ENCODE measurements at places on chromosomes 5 and 9.

DNA sequence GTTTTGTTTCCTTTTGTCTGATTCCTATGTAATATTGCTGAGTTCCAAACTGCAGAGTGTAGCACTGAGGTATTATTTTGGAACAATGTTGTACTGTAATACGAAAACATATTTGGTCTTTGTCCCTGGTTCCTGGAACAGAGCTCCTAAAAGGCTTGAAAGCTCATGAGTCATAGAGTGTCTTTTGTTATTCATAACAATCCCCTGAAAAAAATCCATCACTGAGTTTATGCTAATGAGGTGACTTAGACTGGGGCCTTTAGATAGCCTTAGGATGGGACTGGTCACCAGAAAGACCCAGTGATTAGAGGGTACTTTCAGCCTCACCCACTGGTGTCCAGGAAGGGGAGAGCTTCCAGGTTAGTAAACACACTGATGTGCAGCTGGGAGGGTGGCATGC is 132.7 kb upstream of the POU5F2 start:
- DNase-seq = no peak

DNA sequence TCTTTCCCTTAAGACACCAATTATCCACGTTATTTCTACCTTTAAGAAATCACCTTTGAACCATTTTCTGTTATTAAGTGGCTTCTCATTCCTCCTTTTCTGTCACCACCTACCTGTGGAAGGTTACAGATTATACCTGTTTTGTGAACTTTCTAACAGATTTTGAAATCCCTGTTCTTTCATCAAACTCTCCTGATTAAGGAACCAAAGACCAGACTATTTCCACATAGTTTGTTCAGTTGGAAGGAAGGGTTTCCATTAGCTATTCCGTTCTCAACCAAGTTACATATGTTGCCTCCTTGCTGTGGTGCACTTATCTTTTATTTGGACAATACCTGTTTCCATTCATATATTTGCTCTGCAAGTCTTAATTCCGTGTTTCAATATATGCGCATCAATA is 343.6 kb downstream of the ADGRV1 start:
- DNase-seq = no peak

- DNase-seq = no peak
Observed at GRCh38 chr5:135567661-135568060, 11.1 kb downstream of the CXCL14 start.

DNA sequence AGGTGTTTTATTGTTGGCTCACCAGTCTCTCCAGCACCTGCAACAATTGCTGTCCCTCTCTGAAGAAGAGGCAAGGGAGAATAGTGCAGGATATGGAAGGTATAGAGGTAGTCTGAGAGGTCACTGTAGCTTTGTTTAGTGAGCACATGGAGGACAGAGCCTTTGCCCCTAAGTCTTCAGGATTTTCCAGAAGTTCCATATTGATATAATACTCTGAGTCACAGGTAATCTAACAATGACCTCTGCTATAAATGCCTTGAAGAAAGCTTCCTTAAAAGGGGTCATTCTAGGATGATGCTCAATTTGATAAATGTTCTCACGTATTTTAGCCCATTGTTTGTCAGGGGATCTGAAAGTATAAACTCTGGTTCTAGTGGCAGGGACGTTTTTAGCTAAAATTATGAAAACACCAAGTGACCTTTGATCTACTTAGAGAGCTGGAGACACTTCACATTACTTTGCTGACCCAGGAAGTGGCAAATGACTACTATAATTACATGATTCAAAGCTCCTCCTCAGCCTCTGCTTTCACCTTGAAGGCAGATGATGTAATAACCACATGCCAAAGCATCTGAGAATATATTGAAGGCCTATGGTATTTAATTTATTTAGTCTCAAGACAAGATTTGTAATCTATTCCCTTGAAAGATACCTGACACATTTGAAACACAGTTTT is 366.9 kb upstream of the NUDT12 start:
- no peak for DNase-seq

DNA sequence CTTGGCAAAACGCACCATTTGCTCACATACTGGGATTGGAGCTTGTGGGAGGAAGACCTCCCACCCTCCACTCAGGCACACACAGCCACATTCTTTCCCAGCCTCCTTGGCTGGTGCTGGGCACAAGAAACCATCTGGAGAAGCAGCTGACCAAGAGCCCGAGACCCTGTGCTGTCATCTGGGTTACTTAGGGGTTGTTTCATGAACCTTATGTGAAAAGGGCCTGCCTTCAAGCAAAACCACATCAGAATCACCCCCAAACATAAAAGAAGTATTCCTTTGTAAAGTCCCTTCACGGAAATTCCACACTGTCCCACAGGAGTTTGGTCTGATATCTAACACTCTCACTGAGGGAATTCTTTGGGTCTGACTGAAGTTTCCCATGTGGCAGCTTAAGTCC is 172.1 kb downstream of the NR3C1 start:
- DNase-seq = no peak

DNA sequence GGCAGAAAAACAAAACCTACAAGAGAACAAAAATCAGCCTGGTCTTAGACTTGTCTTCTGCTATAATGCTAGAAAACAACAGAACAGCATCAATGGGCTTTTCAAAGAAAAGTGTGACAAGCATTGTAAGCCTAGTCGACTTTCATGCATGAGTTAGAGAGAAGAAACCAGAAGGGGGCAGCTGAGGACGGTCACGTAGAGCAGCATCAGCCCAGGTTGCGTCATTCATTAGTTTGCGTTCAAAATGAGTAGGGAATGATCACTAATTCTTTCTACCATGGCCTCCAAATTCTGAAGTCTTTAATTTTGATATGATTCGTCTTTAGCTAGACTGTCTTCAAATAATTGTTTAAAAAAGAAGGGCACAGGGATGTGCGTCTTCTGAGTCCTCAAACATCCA is 4.7 kb upstream of the ISCA1 start:
- no peak for DNase-seq

GRCh38 chr9:120257483-120257882 is 322.5 kb downstream of the CDK5RAP2 start:
- no peak for DNase-seq

GRCh38 chr5:42767491-42768105 is 11.0 kb downstream of the CCDC152 start:
- DNase-seq = no peak

DNA sequence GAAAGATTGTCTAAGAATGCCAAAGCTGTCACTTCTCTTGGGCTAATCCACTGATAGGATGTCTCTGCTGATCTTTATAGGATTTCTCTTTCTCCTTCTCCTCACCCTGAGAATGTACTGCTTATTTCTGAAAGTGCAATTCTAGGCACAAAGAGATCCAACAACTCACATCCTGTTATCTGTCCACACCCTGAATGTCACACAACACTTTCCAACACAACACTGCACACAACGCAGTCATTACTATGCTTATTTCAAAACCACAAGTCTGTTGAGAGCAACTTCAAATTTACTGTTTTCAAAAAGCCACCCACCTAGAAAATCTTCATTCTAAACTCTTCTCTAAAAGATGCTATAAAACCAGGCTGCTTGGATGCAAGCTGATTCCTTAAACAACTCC is 215.0 kb downstream of the ROR2 start:
- no peak for DNase-seq

GRCh38 chr5:104361932-104362331 is 799.3 kb upstream of the NUDT12 start:
- no peak for DNase-seq

DNA sequence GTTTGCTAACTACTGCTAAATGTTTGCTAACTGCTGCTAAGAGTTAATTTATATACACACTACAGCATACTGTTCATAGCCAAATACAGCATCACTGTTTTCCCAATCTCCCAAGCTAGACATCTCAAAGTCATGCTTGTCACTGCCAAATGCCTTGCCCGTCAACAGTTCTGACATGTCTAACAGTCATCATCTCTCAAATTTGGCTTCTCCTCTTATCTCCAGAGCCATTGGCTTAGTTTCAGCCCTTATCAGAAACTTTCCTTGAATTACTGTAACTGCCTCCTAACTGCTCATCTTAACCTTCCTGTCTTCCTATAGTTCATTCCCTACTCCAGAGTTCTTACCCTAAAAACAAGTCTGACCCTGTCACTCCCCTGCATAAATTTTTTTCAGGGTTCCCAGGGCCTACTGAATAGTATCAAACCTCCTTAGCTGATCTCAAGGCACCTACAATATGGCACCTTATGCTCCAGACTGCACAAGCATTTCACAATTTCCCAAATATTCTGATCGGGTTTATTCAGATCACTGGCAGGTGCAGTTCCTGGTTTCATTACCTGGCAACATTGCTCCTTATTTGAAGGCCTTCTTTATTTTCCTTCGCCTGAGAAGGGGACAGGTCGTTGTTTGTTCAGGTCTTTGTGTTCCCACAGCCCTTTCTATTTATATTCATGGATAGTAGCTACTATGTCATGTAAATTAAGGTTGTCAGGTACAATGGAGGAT is 55.9 kb upstream of the ANKRD55 start:
- DNase-seq = no peak

- no peak for DNase-seq
Observed at GRCh38 chr9:131385296-131385695, 8.6 kb upstream of the PRRC2B start.

GRCh38 chr9:129353697-129354336 is 175.8 kb upstream of the IER5L start:
- DNase-seq = no peak

GRCh38 chr9:28600226-28600625 is 1026.9 kb upstream of the C9orf72 start:
- DNase-seq = no peak

DNA sequence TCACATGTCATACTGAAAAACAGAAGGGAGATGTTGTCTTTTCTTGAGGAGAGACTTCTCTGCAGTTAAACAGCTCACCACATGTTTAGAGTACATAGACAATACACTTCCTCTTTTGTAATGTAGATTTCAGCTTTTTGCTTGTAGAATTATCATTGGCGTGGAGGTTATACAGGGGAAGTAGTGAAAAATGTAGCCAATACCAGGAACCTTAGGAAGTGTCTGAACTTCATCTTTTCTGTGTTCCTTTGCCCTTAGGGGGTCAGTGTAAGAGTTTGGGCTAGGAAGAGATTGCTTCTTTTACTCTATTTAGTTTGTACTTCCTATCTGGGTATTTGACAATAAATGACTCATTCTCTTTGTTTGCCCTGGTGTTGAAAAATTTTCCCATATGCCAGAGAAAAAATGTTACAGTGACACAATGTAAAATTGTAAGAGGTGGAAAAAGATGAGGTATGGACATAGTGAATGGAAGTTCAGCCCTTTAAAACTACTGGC is 21.0 kb upstream of the CDKN2B start:
- DNase-seq = no peak

DNA sequence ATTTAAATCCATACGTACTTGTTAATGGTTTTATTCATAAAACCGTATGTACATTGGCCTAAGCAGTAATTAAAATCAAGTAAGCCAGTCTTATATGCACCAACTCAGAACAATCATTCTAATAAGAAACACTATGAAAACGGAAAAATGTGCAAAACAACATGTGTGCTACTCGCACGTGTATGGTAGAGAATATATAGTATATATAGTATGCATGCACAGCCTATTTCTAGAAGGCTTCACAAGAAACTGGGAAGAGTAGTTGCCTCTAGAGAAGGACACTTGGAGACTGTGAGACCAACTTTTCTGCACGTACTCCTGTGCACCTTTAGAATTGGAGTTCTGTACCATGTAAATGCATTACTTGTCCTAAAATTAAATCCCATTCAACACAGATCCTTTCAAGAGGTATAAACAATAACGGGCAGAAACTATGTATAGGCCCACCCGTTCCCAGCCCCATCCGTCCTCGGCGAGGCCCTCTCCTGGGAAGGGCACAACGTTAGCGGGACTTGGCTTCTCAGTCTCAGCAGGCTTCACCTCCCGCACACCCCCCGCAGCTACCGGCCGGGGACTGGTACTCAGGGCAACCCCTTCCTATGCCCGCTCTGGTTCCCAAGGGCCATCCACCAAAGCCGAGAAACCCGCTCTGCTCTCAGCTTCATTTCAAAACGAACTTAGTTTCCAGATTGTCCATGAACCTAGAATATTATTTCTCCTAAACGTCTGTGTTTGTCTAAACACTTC is 2.0 kb downstream of the CDC14B start:
- DNase-seq = no peak

- DNase-seq = no peak
Observed at GRCh38 chr9:31034311-31034710, 1350.1 kb upstream of the ACO1 start.

DNA sequence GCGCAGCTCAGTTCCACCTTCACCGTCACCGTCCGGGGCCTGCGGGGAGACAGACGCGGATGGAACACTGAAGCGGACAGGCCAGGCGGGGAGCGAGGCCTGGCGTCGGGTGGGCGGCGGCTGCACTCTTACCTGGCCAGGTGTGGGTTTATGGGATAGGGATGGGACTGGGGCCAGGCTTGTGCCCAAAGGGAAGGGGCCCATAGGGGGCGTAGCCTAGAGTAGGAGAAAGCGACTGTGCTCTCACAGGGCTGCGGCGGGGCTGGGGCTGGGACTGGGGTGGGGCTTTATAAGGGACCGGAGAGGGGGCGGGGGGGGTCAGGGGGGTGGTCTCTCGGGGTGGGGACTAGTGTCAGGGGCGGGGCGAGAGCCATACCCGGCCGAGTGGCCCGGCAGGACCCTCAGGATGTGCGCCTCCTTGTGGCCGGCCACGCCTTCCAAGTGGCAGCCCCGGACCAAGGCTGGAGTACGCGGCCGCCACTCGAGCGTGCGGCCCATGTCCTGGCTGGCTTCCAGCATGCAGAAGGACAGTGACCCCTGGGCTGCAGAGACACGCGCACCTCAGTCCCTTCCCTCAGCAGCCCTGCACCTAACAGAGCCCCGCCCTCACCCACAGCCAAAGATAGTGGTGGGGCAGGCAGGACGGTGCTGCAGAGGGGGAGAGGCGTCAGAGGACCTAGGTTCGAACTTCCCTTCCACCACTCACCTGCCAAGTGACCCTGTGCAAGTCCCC is 22.8 kb downstream of the FPGS start:
- no peak for DNase-seq

- no peak for DNase-seq
Observed at GRCh38 chr5:26955161-26955560, 83.2 kb downstream of the CDH9 start.

- DNase-seq = no peak
Observed at GRCh38 chr9:81146684-81147337, 542.5 kb downstream of the TLE1 start.

DNA sequence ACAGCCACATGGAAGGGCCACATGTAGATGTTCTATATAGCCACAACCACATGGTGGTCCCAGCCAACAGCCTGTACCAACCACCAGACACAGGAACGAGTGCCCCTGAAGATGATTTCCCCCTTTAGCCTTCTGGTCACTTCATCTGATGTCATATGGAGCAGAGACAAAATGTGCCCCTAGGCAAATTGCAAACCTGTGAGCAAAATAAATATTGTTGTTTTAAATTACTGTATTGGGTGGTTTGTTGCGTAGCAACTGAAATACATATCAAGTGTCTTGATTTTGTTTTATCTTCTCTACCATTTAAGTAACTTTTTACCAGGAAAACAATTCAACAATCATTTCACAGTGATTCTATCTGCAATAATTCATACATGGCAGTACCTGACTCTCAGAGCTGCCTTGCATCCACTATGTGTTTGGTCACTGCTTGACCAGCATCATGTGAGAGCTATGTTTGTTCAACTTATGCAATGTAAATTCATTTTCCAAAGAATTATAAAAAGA is 142.5 kb upstream of the VLDLR start:
- no peak for DNase-seq

GRCh38 chr5:134136771-134137170 is 22.3 kb downstream of the TCF7 start:
- no peak for DNase-seq

- DNase-seq = no peak
Observed at GRCh38 chr5:125017796-125018195, 271.4 kb upstream of the ZNF608 start.

All from CD8-positive, alpha-beta memory T cell (primary cell).